ENCODE measurements at places on chromosomes 3 and 15.

GRCh38 chr15:59339252-59339672 is 33.4 kb downstream of the MYO1E start:
- no peak for DNase-seq

- DNase-seq = no peak
Observed at GRCh38 chr15:63939531-63940130, 105.9 kb upstream of the HERC1 start.

- no peak for DNase-seq
Observed at GRCh38 chr3:186593862-186594261, 19.0 kb upstream of the AHSG start.

GRCh38 chr3:66178206-66178605 is 42.6 kb upstream of the SLC25A26 start:
- DNase-seq = no peak
